ENCODE measurements at places on chromosomes 1 and 21. TPM values are rescaled to one million over a fixed set of nuclear protein-coding genes. Genes with fewer than 3 reads are reported as not detected.

- peaks cover 4% of the 10 kb centered on the region for H3K36me3 ChIP-seq
- H3K27ac ChIP-seq, result no peak overlapping the region
- H3K4me3 ChIP-seq, result no peak overlapping the region
- H3K27me3 ChIP-seq, result no peaks in the 10 kb centered on the region
These were observed 12.4 kb downstream of the ARPC5 start for GRCh38 chr1:183622884-183623785.

DNA sequence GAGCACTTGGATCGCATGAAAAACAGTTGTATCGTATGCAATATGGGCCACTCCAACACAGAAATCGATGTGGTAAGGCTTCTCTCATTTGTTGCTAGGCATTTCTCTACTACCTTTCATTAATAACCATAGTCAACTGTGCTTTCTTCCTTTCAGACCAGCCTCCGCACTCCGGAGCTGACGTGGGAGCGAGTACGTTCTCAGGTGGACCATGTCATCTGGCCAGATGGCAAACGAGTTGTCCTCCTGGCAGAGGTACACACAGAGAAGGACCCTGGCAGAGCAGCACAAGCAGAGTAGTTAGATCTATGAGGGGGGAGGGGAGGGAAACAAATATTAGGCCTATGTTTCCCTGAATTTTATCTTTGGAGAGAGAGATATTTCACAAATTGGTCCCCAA is 16.0 kb upstream of the STRIP1 start:
- peak overlapping the region; percentile 87 for H3K27ac ChIP-seq
- H3K27me3 ChIP-seq, result no peaks in the 10 kb centered on the region
- no peak overlapping the region for H3K4me3 ChIP-seq

Gene NR1I3
- total RNA-seq, result not detected

DNA sequence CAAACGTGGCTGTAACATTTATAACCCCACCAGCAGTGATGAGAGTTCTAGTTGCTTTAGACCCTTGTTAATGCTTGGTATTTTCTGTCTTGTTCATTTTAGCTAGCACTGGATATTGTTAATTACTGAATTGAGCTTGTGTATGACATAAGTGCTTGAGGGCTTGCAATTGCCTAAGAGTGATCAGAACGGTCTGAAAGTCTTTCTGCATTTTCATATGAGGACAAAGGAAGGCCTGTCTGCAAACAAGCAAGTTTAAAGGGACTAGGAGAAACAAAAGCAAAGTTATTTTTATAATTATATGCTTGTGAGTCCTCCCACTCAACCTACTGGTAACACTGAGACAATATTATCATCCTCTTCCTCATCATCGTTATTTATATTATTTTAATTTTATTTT is 305.5 kb upstream of the DUSP10 start:
- no peaks in the 10 kb centered on the region for H3K27me3 ChIP-seq
- H3K4me3 ChIP-seq, result no peak overlapping the region
- no peak overlapping the region for H3K27ac ChIP-seq
- H3K4me1 ChIP-seq, result no peaks in the 10 kb centered on the region

Gene FAM151A
- total RNA-seq, result not detected

GRCh38 chr1:81654657-81655056 is 146.1 kb upstream of the ADGRL2 start:
- no peak overlapping the region for H3K27ac ChIP-seq
- H3K4me3 ChIP-seq, result no peak overlapping the region
- H3K27me3 ChIP-seq, result no peaks in the 10 kb centered on the region
- no peaks in the 10 kb centered on the region for H3K36me3 ChIP-seq
- DNase-seq, result no peak

- H3K4me3 ChIP-seq, result no peak overlapping the region
- no peak overlapping the region for H3K27ac ChIP-seq
- H3K27me3 ChIP-seq, result peaks cover 22% of the 10 kb centered on the region
- no peaks in the 10 kb centered on the region for H3K36me3 ChIP-seq
- peaks cover 27% of the 10 kb centered on the region for H3K4me1 ChIP-seq
These were observed 496.3 kb downstream of the KIF26B start for GRCh38 chr1:245651093-245651492.

GRCh38 chr1:151864411-151864810 is 10.9 kb upstream of the THEM5 start:
- no peak overlapping the region for H3K4me3 ChIP-seq
- H3K36me3 ChIP-seq, result no peaks in the 10 kb centered on the region
- DNase-seq, result no peak
- no peak overlapping the region for H3K27ac ChIP-seq
- H3K27me3 ChIP-seq, result peaks cover 10% of the 10 kb centered on the region

GRCh38 chr21:16124378-16125138 is 394.8 kb downstream of the USP25 start:
- H3K4me1 ChIP-seq, result no peaks in the 10 kb centered on the region
- H3K27me3 ChIP-seq, result no peaks in the 10 kb centered on the region
- H3K4me3 ChIP-seq, result no peak overlapping the region

GRCh38 chr1:76680651-76681050 is 186.6 kb upstream of the ST6GALNAC5 start:
- DNase-seq, result no peak
- no peaks in the 10 kb centered on the region for H3K36me3 ChIP-seq
- H3K27ac ChIP-seq, result no peak overlapping the region
- no peaks in the 10 kb centered on the region for H3K4me1 ChIP-seq

DNA sequence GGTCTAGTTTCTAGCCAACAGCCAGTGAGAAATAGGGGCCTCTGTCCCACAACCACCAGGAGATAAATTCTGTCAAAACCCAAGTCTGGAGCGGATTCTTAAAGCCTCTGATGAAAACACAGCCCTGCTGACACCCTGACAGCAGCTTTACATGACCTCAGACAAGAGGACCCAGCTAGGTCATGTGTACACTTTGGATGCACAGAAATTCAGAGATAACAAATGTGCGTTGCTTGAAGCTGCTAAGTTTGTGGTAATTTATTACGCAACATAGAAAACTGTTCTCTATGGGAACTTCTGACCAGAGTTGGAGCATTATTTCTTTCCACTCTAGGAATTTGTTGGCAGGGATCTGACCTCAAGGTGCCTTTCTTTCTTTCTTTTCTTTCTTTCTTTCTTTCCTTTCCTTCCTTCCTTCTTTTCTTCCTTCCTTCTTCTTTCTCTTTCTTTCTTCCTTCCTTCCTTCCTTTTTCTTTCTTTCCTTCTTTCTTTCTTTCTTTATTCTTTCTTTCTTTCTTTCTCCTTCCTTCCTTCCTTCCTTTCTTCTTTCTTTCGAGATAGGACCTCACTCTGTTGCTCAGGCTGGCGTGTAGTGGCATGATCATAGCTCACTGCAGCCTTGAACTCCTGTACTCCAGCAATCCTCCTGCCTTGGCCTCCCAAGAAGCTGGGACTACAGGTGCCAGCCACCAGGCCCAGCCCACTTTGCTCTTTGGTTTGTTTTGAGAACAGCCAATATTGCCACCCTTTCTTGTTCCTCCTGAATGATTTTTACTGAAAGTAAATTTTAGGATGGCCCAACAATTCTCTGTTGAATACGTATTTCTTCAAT is 14.9 kb upstream of the HMGCS2 start:
- H3K27me3 ChIP-seq, result no peaks in the 10 kb centered on the region
- no peak overlapping the region for H3K4me3 ChIP-seq
- H3K27ac ChIP-seq, result peak overlapping the region; percentile 86
- DNase-seq, result no peak

DNA sequence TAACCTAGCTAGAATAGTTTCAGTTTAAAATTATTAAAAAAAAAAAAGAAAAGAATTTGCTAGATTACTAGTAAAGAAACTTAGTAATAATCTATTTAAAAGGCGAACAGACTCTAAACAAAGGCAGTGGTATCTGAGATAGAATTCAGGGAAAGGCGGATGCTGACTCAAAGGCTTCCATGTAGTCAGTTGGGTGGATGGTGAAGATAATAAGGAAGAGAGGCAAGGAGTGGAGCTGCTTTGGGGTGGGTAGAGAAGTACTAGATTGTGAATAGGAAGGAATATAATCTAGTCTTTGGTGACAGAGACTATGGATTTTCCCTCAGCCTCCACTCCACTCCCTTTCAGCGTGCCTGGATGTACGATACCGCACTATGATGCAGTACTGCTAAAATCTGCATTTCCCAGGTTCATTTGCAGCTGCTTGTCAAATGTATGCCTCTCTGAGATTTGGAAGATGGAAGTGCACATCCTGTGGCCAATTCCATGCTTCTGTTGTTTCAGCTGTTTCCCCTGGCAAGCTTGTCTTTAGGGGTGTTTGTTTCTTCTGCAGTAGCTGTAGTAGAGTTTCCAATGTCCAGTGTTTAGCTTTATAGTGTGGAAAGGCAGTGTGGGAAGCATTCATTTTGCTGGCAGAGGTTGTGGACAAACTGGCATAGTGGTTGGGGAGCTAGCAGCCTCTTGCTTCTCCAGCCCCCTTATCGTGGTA is 184.6 kb upstream of the NRIP1 start:
- DNase-seq, result no peak
- no peaks in the 10 kb centered on the region for H3K4me1 ChIP-seq
- peaks cover 8% of the 10 kb centered on the region for H3K27me3 ChIP-seq
- no peaks in the 10 kb centered on the region for H3K36me3 ChIP-seq
- H3K4me3 ChIP-seq, result no peak overlapping the region

Gene HUNK
- total RNA-seq, result 39.5 TPM

Gene LCE1A
- not detected for total RNA-seq

GRCh38 chr1:118291661-118292060 is 106.6 kb upstream of the SPAG17 start:
- no peak overlapping the region for H3K4me3 ChIP-seq
- DNase-seq, result no peak
- H3K36me3 ChIP-seq, result no peaks in the 10 kb centered on the region
- H3K27ac ChIP-seq, result no peak overlapping the region
- H3K4me1 ChIP-seq, result peaks cover 16% of the 10 kb centered on the region

Gene SKI
- total RNA-seq, result 56.2 TPM

- no peak overlapping the region for H3K4me3 ChIP-seq
- H3K36me3 ChIP-seq, result no peaks in the 10 kb centered on the region
- DNase-seq, result no peak
- no peak overlapping the region for H3K27ac ChIP-seq
- H3K27me3 ChIP-seq, result no peaks in the 10 kb centered on the region
These were observed 204.0 kb upstream of the C21orf91 start for GRCh38 chr21:18023157-18023556.

- DNase-seq, result no peak
- H3K4me3 ChIP-seq, result no peak overlapping the region
- peaks cover 61% of the 10 kb centered on the region for H3K4me1 ChIP-seq
These were observed 48.2 kb downstream of the SSBP3 start for GRCh38 chr1:54357967-54358366.

DNA sequence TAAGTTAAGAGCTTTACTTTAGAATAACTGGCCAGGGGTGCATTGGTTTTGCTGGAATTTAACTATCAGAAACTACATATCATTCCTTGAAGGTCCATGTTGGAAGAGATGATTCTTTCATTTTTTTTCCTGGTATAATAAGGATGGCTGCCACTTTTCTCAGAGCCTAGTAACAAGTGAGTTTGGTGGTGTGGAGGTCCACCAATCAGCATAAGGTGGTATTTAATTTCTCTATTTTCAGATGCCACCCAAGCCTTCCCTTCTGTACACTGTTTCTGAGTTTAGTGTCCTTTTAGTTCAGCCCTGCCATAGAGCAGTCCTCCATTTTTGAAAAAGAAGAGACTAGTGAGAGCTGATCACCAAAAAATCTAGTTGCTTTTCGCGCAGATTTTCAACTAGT is 386.3 kb downstream of the USP25 start:
- H3K27me3 ChIP-seq, result no peaks in the 10 kb centered on the region
- H3K4me1 ChIP-seq, result no peaks in the 10 kb centered on the region
- H3K36me3 ChIP-seq, result no peaks in the 10 kb centered on the region
- H3K4me3 ChIP-seq, result no peak overlapping the region

Gene PHTF1
- total RNA-seq, result 51.3 TPM

DNA sequence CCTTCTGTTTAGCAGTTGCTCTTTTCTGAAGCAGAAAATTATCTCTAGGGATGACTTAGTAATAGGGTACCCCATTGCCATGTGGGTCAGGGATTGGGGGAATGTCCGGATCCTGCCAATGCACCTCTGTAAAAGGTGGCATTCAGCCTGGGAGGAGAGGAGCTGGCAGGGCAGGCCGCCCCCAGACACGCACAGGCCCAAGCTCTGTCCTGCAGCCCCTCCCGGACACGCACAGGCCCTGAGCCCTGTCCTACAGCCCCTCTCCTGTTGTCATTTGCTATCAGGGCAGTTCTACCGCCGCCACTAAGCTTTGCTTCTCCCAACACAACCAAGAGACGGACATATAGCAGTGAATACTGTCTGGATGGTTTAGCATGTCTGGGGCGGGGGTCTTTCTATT is 219.1 kb downstream of the SDCCAG8 start:
- H3K36me3 ChIP-seq, result peaks cover 3% of the 10 kb centered on the region
- DNase-seq, result no peak
- H3K27me3 ChIP-seq, result peaks cover 4% of the 10 kb centered on the region
- H3K4me1 ChIP-seq, result peaks cover 2% of the 10 kb centered on the region
- H3K4me3 ChIP-seq, result no peak overlapping the region

GRCh38 chr1:231338270-231339128 is at the start of gene SPRTN:
Gene SPRTN (plus strand): TSS chr1:231338293. CDS start chr1:231338384, 91 bp downstream.
- H3K36me3 ChIP-seq, result peaks cover 8% of the 10 kb centered on the region
- no peak for DNase-seq
- H3K4me1 ChIP-seq, result peaks cover 39% of the 10 kb centered on the region
- H3K27me3 ChIP-seq, result no peaks in the 10 kb centered on the region

- DNase-seq, result no peak
- H3K27ac ChIP-seq, result peak overlapping the region; percentile 98
These were observed 65.2 kb upstream of the DIP2A start for GRCh38 chr21:46393451-46393940.

Gene PCSK9
- 18.7 TPM for total RNA-seq

- H3K36me3 ChIP-seq, result no peaks in the 10 kb centered on the region
- no peak overlapping the region for H3K27ac ChIP-seq
- DNase-seq, result no peak
- H3K27me3 ChIP-seq, result no peaks in the 10 kb centered on the region
These were observed 38.5 kb upstream of the TDRD10 start for GRCh38 chr1:154463512-154463990.

DNA sequence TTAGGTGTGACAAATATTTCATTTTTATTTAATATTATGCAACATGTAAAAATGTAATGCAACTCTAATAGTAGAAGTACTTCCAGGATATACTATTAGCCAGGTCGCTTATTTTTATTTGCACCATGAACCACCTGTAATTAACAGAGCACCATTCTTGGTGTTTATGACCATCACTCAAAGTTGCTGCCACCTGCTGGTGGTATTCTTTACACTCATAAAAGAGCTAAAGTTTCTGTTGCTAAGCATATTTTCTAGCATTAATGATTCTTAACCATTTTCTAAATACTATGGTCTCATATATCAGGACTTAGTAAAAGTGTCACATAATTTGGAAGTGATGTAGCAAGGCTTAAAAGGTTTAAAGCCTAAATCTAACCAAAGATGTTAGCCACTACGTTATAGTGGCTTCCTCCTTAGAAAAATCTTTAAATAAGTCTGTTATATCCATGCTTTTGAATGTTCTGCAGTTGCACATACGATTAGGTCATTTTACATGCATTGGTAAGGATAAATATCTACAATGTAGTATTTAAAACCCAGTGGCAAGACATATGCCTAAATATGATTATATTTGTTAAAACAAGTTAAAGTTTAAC is 244.5 kb downstream of the NEGR1 start:
- no peaks in the 10 kb centered on the region for H3K4me1 ChIP-seq
- no peaks in the 10 kb centered on the region for H3K36me3 ChIP-seq
- no peak overlapping the region for H3K4me3 ChIP-seq
- no peaks in the 10 kb centered on the region for H3K27me3 ChIP-seq
- DNase-seq, result no peak

Measured in progenitor cell of endocrine pancreas (in vitro differentiated cells).